ENCODE measurements at places on chromosomes 1 and 21.

- no peak for DNase-seq
These were observed 17.6 kb upstream of the SFPQ start for GRCh38 chr1:35210321-35211119.

GRCh38 chr1:119878171-119878570 lies 18.1 kb downstream of the ADAM30 start:
- no peak for DNase-seq

- DNase-seq, result no peak
These were observed 70.5 kb downstream of the TTLL7 start for GRCh38 chr1:83928396-83928795.

DNA sequence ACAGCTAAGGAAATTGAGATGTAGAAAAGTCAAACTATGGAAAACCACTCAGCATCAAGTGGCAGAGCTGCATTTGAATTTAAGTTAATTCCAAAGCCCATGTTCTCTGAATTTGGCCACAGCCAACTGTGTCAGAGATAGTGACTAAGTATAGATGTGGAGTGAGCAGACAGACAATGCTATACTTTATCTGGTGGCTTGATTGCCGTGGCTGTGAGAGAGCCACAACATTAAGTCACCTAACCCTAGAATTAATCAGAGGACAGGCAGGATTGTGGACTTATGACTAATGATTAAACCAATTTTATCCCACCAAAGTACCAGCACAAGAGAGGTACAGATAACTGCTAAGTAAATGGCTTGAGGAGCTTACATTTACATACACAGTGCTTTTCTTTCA lies 209.8 kb downstream of the TPR start:
- no peak for DNase-seq

- DNase-seq, result no peak
These were observed 112.8 kb downstream of the RIPK4 start for GRCh38 chr21:41653954-41654491.

- DNase-seq, result peak; percentile 87
These were observed 74.1 kb upstream of the IRF2BP2 start for GRCh38 chr1:234683861-234684632.

GRCh38 chr1:245258271-245258920 lies 103.6 kb downstream of the KIF26B start:
- peak; percentile 43 for DNase-seq

DNA sequence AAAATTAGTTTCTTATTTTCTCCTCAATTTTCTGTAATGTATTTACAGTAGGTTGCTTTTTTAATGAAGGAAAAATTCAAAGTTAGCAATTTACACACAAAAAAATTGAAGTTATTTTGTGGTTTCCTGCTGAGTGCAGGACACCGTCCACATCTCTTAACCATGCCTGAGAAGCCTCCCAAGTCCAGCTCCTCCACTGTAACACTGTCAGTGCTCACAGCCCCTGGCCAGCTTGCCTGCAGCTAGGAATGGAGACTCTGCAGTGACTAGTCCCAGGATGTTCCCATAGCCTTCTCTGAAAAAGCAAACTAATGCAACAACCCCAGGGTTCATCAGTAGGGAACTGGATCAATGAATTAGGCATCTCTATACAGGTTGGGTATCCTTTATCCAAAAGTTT lies 3.5 kb downstream of the A3GALT2 start:
- no peak for DNase-seq

DNA sequence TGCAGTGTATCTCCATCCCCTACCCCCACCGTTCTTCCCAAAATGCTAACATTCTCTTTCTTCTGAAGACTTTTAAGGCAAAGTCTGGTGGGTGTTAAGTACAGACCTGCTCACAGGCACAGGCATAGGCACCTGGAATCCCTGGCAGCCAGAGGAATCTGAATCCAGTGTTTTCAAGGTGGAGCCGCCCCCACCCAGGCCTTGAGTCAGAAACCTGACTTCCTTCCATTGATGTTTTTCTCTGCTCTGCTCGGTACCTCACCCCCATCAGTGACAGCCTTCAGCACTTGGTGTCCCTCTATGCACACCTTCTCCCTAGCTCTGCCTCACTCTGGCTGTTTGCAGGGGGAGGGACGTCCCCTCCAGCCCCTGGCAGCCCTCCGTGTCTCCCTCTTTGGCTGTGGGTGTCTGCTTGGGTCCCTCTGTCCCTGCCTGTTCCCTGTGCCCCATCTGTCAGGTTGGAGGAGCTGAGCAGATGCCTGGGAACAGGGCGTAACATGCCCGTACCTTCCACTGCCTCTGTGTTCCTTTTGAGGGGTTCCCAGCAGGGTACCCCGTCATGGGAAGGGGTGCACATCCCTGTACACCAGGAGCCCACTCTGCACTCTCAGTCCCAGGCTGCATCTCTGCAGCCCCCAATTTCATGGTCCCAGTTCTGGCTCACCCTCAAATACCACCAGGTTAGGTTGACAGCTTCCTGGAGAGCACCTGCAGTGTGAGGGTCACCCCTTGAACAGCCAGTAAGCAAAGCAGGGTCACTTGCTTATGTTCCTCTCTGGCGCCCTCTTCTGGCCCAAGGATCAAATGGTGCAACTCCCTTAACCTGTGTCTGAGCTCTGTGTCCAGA lies 6.7 kb downstream of the NCDN start:
- DNase-seq, result peak; percentile 79
